ENCODE measurements at places on chromosomes 11 and 22.

GRCh38 chr11:111814557-111815320 lies 48.5 kb upstream of the PPP2R1B start:
- no peak for DNase-seq

- DNase-seq: no peak
Measured at GRCh38 chr11:68469122-68469521, 8.6 kb downstream of the PPP6R3 start.

GRCh38 chr11:8658321-8659057 lies 24.0 kb downstream of the TRIM66 start:
- DNase-seq: no peak

DNA sequence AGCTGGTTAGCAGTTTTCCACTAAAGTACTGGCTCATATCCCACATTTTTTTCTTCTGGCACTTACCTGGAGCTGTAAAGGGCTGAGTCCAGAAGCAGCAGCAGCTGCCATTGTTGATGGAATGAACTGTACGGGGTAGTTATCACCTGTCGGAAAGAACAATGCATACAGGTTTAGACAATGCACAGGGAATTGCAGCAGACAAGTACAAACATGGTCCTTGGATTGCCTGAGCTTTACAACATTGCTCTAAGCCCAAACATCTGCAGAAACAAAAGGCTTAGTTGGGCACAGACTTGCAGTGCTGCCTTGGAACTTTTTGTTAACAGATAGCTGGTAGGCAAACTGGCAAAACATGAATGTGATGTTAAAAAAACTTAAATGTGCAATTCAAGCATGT lies 258.8 kb downstream of the SOX6 start:
- no peak for DNase-seq

DNA sequence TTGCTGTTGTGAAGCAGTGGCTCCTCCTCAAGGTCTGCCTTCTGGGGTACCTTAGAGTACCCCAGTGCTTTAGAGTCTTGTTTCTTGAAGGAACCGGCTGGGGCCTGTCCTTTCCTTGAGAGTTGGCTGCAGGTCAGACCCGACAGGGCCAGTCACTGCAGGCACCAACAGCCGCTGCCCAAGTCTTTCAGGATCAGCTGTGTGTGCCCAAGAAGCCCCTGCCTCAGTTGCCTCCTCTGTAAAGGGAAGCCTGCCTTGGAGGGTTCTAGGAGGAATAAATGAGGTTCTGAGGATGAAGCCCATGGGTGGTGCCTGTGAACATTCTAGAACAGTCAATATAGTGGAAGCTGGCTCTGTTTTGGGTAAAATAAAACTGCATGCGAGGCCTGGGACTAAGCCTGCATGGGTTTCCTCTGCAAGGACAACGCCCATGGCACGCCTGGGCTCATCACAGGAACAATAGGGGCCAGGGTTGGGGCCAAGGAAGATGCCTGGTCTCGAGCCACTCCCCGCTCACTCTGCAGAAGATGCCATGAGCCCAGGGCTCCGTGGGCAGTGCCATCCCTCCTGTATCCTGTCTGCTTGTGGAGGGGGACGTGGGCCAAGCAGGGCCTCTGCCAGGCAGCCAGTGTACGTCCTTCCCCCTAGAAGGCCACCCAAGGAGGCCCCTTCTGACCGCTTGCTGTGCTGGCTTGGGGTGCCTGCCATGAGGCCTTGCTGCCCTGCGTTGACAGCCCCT lies 81.6 kb downstream of the MED15 start:
- no peak for DNase-seq

DNA sequence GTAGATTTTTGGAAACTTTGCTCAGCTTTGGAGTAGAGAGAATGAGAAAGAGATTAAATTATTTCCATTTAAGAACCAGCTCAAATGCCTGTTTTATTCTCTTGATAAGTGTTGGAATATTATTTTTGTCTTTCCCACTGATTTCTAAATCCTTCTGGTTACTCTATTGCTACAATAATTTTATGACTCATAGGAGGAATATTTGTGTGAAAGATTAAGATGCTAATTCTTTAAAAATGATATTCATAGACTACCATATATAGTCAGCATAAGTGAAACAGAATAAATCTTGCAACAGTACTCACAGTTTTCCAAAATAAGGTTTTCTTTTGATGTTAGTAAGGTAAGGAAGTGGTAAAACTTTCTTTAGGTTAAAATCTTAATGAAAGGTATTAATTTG lies 60.9 kb downstream of the YAP1 start:
- DNase-seq: no peak

DNA sequence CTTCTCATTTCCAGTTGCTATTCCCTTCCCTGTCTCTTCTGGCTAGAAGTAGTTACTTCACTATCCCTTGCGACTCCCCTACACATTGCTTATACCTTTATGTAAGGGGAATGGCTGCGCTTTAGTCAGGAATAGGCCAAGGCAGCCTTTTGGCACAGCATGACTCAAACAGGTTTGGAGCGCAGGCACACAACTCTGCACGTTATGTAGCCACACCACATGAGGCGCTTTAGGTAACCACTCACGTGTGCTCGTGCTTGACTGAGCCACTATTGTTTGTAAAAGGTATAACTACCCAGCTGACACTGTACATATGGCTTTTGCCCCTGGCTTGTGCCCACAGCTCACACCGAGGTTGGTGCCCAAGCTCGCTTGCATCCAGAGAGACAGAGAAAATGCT lies 46.7 kb upstream of the LIPT2 start:
- no peak for DNase-seq

DNA sequence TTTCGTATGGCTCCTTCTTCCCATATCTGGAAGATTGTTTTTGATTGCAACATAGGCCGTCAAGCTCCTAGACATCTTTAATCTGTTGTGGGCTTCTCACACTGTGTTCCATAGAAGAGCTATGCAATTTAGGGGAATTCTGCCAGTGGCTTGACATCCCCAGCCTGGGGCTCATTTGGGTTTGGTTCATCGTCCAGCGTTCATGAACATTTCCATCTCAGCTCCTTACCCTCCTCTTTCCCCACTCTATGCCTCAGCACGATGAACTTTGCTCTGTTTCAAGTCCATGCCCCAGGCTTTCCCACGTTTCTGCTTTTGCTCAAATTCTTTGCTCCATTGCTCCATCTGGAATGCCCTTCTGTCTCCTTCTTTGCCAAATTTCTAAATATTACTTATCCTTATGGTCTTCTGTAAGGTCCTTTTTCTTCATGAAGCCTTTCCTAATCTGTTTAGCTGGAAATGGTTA lies 26.1 kb upstream of the CLMP start:
- DNase-seq: no peak

- no peak for DNase-seq
Measured at GRCh38 chr11:45921561-45922424, 663 bp upstream of the LARGE2 start.

DNA sequence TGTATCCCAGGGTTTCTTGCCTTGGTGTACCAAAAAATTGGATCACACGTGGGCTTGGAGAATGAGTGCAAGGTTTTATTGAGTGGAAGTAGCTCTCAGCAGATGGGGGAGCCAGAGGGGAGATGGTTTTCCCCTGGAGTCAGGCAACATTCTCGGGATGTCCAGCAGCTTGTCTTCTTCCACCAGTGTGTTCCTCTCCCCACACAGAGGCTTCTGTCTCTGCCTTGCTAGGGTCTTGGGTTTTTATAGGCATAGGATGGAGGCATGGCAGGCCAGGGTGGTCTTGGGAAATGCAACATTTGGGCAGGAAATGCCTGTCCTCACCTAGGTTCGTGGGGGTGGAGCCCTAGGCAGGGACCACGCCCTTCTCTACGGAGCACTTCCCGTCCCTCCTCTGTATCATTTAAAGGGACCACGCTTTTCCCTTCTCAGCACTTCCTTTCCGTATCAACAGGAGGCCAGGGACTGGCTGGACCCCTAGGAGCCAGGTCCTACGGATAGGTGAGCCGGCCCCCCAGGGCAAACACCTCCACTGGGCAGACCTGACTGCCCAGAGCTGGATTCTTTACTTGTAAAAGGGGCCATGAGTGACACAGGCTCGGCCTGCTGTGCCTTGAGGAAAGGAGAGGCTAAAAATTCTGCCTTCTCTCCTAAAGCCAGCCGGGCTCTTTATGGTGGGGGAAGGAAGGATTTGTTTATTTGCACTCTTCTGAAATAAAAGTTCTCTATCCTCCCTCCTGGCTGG lies 55.3 kb upstream of the CCDC188 start:
- DNase-seq: peak; percentile 50

DNA sequence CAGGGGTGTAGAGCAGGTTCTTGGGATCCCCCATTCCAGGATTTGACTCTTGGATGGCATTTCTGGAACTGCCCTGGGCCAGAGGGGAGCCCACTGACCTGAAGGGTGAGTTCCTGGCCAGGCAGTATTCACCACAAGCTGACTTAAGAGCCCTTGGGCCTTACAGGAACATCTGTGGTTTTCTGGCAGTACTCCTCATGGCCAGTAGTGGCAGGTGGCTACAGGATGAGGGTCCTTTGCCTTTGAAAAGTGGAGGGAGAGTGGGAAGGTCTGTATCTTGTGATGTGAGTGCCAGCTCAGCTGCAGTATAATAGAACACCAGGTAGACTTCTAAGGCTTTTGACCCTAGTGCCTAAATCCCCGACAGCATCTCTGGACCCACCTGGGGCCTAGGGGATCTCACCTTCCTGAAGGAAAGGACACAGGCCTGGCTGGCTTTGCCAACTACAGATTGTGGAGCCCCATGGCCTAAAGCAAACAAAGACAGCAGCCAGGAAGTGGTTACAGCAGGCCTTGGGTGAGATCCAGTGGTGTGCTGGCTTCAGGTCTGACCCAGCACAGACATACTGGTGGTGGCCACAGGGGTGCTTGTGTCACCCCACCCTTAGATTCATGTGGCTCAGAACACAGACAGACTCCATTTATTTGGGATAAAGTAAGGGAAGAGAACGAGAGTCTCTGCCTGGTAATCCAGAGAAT lies 9.0 kb downstream of the OR51S1 start:
- no peak for DNase-seq

DNA sequence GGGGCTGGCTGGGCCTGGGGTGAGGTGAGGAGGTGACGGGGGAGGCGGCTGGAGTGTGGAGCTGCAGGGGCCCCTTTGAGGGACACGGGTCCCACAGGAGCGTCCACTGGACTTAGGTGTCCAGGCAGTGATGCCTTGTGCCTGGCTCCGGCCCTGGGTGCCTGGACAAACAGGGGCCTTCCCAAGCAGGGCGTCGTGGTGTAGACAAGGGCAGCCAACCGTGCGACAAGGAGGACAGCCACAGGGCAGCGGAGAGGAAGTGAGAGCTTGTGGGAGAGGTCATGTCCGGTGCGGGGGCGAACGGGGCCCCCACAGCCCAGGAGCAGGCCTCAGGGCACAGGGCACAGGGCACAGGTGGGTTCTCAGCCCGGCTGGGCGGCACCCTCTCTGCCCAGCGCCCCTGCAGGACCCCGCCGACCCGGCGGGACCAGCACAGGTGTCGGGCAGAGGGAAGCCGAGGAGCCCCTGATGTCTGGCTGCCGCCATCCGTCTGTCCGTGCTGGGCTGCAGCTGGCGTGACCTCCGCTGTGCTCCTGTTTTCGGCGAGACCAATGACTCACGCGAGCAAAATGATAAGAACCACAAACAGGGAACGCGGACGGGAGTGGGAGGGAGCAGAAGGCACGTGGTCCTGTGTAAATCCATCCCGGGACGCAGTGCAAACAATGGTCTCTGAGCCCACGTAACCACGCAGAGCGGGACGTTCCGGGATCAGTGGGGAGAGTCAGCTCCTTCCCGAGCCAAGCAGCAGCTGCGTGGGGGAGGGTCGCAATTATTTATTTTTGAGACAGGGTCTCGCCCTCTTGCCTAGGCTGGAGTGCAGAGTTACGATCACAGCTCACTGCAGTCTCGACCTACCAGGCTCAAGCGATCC lies 49.1 kb upstream of the A4GALT start:
- no peak for DNase-seq

DNA sequence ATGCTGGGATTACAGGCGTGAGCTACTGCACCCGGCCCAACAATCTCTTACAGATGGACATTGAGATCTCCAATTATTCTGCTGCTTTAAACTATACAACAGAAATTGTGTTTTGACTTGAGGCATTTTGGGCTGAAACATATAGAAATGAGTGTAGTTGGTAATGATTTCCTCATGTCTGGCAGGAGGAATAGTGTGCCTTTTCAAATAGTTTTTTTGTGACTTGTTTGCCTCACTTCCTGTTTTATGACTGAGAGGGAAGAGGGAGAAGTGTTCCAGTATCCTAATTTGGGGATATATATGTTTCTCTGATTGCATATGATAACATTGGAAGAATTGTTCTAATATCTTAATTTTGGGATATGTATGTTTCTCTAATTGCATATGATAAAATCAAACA lies 40.2 kb downstream of the EP300 start:
- no peak for DNase-seq

GRCh38 chr11:48005136-48005535 lies 24.8 kb downstream of the PTPRJ start:
- no peak for DNase-seq

DNA sequence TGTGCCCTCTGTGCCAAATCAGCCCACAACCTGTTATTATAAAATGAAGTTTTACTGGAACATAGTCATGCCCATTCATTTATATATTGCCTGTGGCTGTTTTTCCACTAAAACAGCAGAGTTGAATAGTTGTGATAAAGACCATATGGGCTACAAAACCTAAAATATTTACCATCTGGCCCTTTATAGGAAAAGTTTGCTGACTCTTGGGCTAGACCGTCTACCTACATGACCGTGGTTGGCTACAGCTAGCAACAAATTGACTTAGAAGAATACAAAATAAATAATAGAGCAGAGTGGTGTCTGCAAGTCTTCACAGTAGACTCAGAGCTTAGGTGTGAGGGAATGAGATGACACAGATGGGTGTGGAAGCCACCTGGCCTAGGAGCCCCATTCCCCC lies 11.2 kb upstream of the IL18BP start:
- DNase-seq: no peak

DNA sequence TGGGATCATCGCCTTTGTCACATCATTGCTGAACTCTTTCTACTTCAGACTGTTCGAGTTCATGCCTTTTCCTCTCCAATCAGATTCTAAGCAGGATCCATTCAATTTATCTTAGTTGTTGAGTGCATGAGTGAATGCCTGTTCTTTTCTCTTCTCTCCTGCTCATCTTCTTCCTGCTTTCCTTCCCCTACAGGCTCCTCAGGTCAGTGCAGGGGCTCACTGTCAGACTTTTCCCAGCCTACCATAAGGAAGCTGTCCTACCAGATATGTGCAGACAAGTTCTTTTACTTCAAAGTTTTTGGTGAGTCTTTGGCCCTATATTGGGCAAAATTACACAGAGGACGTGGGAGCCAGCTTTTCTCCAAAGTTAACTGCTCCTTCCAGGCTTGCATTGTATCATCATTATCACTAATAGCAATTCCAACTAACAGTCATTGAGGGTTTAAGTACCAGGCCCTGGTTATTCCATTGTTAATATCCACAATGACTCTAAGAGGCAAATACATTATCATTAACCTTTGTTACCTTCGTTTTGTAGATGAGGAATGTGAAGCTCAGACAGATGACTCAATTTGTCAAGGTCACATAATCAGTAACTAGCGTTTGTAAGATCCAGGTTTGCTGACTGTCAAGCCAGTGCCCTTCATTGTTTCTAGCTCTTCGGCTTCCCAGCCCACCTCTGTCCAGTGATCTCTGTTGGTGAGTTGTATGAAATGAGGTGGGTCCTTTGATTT lies 30.4 kb downstream of the OR6Q1 start:
- no peak for DNase-seq

- no peak for DNase-seq
Measured at GRCh38 chr11:35089666-35090065, 49.3 kb upstream of the CD44 start.

- no peak for DNase-seq
Measured at GRCh38 chr11:106271086-106271485, 193.6 kb downstream of the AASDHPPT start.
